ENCODE measurements at places on chromosomes 4 and X.

- no peak for DNase-seq
Observed at GRCh38 chrX:71514367-71515037, 18.4 kb upstream of the OGT start.

- DNase-seq, result no peak
Observed at GRCh38 chrX:26915064-26915463, 548.1 kb downstream of the PPP4R3C start.

DNA sequence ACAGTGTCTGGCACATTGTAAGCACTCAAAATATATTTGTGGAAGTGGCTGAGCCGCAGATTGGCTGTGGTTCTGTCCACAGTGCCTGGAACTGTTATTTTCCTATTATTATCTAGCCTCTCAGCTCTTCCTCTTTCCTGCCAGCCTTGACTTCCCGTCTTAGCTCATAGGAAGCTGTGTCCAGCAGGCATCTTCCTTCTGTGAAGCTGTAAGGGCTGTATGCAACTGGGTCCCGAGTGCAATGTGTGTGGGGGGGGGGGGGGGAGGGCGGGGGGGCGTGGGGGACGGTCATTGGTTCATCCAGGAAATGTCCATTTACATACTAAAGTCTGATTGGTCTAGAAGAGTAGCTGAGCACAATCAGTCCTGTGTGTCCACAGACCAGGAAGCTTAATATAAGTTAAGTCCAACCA lies 210.7 kb downstream of the PDGFRA start:
- peak; percentile 35 for DNase-seq

DNA sequence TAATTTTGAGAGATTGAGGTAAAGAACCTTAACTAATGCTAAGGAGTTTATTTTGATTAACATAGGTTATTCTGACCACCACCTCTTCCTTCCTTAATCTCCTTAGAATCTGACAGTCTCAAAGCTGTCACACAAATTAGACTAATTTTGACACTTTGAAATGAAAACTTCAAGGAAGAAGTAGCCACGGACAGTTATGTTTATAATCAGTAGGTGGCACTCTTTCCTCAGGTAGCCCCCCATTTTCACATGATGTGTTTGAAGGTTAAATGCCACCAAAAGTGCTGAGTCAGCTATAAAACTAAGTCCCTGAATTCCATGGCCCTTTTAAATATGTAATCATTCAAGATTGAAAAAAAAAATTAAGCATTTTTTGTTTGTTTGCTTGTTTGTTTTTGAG lies 22.4 kb downstream of the TMEM33 start:
- no peak for DNase-seq

- DNase-seq, result no peak
Observed at GRCh38 chr4:158856852-158857251, 88.0 kb downstream of the FNIP2 start.

GRCh38 chr4:48247878-48248558 lies 21.6 kb downstream of the TEC start:
- DNase-seq, result no peak

- no peak for DNase-seq
Observed at GRCh38 chr4:183094393-183095198, 4.5 kb upstream of the WWC2 start.

DNA sequence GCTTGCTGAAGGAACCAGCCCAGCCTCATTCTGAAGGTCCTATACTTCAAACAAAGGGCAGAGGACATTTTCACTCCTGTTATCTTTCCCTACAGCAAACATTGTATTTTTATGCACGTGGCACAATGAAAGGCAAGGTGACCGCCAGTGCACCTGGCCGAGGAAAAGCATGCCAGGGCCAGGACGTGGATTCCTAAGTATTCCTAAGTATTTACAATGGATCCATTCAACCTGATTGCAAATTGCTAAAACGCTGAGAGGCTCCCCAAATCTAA lies 127.9 kb upstream of the FTHL17 start:
- no peak for DNase-seq

GRCh38 chr4:36432586-36432985 lies 151.2 kb downstream of the DTHD1 start:
- DNase-seq, result no peak

DNA sequence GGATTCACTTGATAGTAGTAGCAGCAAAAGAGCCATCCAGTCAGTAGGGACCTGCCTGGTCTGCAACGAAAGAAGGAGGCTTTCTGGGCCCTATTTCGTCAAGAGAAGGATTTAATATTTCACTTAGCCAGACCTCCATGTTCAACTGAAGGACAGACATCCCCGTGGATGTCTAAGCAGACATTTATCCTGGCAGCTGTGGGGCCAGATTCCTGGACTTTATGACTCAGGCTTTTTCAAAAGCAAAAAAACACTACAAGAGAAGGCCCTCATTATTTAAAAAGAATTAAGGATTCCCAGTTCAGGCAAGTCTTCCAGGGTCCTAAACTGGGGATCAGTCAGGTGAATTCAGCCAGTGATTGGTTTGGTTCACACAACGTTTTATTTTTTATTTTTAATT lies 88.5 kb upstream of the TSPAN5 start:
- no peak for DNase-seq

GRCh38 chr4:8350841-8351461 lies 81.4 kb downstream of the HTRA3 start:
- DNase-seq, result no peak

DNA sequence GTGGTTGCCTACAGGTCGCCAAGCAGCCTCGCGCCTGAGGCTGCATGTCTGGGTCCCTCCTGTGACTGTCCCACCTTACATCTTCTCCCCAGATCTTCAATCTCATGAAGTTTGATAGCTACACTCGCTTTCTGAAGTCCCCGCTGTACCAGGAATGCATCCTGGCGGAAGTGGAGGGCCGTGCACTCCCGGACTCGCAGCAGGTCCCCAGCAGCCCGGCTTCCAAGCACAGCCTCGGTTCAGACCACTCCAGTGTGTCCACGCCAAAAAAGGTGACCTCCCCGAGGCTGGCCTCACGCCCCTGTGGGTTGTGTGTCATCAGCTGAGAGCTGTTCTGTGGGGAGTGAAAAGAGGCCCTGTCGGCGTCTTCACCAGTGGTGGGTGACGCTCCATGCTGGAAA lies 24.9 kb upstream of the HGFAC start:
- no peak for DNase-seq
